ENCODE measurements at places on chromosomes 5 and 9.
A peak's percentile ranks its signal among the peaks of the same experiment; 100 is the strongest.

DNA sequence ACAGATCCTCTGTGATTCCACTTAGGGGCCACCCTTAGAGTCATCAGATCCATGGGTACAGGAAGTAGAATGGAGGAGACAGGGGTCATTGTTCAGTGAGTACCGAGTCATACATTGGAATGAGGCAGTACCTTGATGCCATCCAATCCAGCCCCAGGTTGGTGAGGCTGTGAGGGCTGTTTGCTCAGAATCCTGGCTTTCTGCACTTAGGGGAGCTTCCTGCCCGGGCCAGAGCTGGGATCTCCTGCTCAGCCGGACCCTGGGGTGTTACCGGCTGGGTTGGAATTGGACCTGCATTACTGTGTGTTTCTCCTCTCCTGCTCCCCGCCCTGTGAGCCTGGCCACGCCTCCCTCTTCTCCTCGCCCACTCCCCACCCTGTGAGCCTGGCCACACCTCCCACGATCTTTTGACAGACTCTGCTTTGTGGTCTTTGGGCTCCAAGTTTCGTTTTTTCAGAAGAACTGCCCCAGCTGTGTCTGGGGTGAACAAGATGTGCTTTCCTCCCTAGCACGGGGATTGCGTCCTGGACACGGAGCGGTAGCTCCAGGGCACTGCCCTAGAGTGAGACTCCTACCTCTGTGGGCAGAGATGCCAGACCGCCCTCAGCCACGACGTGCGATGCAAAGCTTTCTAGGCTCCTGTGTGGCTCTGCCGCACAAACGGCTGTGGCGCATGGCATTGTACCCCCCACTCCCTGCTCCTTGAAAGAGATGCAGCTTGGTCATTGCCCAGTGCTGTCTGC is 15.4 kb downstream of the TRAF2 start:
- DNase-seq = peak; percentile 79

DNA sequence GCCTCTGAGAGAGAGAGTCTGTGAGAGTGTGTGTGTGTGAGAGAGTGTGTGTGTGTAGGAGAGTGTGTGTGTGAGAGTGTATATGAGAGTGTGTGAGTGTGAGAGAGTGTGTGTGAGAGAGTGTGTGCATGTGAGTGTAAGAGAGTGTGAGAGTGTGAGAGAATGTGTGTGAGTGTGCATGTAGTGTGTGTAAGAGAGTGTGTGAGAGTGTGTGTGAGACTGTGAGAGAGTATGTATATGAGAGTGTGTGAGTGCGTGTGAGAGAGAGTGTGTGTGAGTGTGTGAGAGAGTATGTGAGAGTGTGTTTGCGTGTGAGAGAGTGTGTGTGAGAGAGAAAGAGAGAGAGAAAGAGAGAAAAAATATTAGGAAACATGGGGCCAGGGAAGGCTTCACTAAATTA is 588.3 kb upstream of the SGCD start:
- DNase-seq = no peak

- DNase-seq = no peak
Measured at GRCh38 chr5:148807851-148808250, 18.6 kb upstream of the ADRB2 start.

DNA sequence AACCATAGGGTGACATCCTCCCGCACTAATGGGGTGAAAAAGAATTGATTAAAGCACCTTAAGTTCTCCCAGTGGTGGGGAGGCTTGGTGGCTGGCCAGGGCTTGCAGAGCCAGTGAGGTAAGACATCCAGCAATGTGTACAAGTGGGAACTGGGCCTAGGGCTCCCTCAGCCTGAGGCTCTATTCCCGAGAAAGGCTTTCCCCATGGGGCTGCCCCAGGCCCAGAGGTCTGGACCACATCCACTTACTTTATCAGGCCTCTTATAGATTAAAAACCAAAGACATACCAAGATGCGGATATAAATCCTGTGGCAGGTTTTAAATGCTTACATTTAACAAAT is 35.3 kb downstream of the C5orf15 start:
- DNase-seq = no peak

- no peak for DNase-seq
Measured at GRCh38 chr9:87497604-87498045, at the start of gene DAPK1. Gene DAPK1 (plus strand): TSS chr9:87497867. CDS start chr9:87499078, 1,211 bp downstream.

DNA sequence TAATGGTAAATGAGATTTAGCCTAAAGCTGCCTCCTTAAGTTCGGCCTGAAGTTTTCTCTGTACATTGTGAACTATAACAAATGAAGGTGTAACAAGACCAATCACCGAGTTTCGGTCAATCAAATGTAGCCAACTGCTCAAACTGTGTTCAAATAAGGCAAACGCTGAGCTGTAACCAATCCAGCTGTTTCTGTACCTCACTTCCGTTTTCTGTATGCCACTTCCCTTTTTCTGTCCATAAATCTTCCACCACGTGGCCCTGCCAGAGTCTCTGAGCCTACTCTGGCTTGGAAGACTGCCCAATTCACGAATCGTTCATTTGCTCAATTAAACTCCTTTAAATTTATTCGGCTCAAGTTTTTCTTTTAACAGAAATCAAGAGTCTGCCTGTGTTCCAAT is 193.5 kb upstream of the KLF9 start:
- no peak for DNase-seq

DNA sequence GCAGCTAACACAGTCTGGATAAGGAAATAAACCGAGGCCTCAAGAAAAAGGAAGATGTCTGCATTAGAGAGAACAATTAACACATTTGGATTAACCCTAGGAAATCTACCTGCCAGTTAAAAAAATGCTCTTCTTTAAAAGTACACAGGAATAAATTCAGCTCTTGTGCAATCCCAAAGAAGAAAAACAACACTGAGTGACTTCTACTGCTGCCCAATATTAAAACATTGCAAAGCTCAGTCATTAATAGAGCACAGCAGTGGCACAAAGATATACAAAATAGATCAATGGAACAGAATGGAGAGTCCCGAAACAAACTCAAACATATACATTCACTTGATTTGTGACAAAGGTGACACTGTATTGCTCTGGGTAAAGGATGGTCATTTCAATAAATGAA is 119.7 kb downstream of the GNAQ start:
- DNase-seq = no peak

DNA sequence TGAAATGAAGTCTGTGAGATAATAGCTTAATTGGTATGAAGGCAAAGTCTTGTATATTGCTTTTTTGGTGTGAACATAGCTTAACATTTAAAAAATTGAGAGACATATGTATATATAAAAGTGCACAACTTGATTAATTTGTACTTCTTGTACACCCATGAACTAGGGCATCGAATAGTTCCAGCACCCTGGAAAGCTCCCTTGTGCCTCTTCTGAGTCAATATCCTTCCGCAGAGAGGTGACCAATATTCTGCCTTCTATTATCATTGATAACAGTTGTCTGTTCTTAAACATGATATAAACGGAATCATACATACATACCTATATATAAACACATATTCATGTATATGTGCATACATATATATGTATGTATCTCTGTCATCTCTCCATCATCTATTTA is 185.4 kb downstream of the PHF2 start:
- no peak for DNase-seq
